ENCODE measurements at places on chromosomes 2 and 18. TPM values are rescaled to one million over a fixed set of nuclear protein-coding genes. Genes with fewer than 3 reads are reported as not detected.

DNA sequence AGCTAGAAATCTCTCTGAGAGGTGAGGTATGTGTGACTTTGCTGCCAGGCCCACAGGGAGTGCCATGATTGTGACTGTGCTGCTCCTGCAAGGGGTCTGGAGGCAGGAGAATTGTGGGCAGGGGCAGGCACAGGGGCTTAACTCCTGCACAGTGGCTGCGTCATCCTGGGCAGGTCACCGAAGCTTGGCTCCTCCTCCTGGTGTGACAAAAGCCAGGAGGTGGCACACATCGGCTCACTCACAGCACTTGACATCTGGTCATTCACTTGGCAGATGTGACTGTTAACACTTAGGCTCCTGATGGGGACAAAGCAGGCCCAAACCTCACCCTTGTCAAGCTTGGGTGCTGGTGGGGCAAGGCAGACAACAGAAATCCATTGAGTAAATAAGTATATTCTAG is 36.4 kb upstream of the GLI2 start:
- H3K36me3 ChIP-seq: no peaks in the 10 kb centered on the region
- H3K27ac ChIP-seq: no peak overlapping the region
- H3K4me1 ChIP-seq: peaks cover 31% of the 10 kb centered on the region
- no peak for DNase-seq
- H3K27me3 ChIP-seq: peaks cover 7% of the 10 kb centered on the region

DNA sequence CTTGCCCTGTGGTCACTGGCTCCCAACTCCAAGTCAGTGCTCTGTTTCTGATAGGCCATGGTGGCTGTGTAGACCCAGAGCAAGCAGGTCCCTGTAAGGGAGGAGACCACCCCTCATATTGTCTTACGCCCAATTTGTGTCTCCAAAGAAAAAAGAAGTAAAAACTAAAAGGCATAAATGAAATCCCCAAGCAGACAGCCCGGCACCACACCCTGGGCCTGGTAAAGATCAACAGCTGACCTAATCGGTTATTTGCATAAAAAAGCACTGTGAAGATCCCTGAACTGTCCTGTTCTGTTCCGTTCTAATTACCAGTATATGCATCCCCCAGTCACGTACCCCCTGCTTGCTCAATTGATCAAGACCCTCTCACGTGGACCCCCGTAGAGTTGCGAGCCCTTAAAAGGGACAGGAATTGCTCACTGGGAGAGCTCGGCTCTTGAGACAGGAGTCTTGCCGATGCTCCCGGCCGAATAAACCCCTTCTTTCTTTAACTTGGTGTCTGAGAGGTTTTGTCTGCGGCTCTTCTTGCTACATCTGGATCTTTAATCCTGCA is 364.1 kb upstream of the HS6ST1 start:
- no peak overlapping the region for H3K4me3 ChIP-seq
- no peaks in the 10 kb centered on the region for H3K4me1 ChIP-seq
- no peak for DNase-seq
- no peaks in the 10 kb centered on the region for H3K36me3 ChIP-seq

The ASXL3 gene
- 3.9 TPM for total RNA-seq

The ZCCHC2 gene
- total RNA-seq: 13.2 TPM

- H3K27me3 ChIP-seq: no peaks in the 10 kb centered on the region
- DNase-seq: no peak
- H3K4me1 ChIP-seq: peaks cover 15% of the 10 kb centered on the region
- H3K4me3 ChIP-seq: no peak overlapping the region
These were observed 310.3 kb upstream of the CYP26B1 start for GRCh38 chr2:72457801-72458516.

DNA sequence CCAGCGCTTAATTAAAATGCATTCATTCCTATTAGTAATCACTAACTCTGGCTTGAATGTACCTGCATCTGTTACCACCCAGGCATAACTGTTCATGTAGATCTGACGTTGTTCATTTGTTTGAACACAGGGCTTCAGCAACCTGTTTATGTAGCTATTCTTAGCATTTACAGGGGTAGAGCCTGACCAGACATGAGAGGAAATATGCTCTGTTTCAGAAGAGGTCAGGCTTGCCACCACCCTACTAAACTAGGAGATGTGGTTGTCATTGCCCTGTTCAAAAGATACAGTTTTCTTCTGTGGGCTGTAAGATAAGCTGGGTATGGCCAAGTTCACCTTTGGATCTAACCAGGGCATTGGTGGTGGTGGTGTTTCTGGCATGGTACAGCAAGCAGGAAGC is 8.8 kb downstream of the MGAT5 start:
- no peaks in the 10 kb centered on the region for H3K36me3 ChIP-seq
- DNase-seq: no peak
- peaks cover 28% of the 10 kb centered on the region for H3K4me1 ChIP-seq
- H3K4me3 ChIP-seq: no peak overlapping the region

The USP34 gene
- total RNA-seq: 104 TPM

DNA sequence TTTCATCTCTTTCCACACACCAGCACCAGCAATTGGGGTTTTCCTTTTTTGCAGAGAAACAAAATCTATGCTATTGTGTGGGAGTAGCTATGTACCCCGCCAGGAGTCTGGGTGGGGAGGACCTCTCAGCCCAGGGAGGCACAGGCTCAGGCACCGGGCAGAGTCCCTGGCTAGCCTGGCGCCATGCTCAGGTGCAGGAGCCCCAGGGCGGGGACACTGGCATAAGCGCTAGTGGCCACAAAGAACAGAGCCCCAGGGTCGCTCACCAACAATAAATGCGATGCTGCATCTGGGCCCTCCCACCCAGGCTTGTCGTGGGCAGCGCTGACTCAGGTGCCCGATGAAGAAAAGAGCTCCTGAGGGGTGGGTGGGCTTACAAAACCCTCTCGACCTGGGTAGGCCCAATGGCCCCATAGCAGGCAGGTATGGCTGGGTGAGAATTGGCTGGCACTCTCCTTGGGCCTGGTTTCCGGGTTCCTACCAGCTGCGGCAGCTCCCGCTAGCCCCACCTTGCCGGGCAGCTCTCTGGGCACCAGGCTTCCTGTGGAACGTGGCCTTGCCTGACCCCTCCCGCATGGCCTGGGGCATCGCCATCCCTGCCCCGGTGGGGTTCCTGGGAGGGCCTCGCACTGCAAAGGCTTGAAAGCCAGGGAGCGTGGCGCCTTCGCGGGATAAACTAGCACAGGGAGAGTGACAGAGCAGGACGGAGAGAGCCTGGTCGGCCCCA is 31.8 kb upstream of the COL6A3 start:
- no peaks in the 10 kb centered on the region for H3K27me3 ChIP-seq
- H3K36me3 ChIP-seq: peaks cover 1% of the 10 kb centered on the region
- peaks cover 29% of the 10 kb centered on the region for H3K4me1 ChIP-seq
- H3K4me3 ChIP-seq: no peak overlapping the region
- no peak for DNase-seq

The SERPINB3 gene
- total RNA-seq: not detected

GRCh38 chr18:47677952-47678351 is 252.5 kb downstream of the SMAD2 start:
- H3K27ac ChIP-seq: no peak overlapping the region
- H3K36me3 ChIP-seq: no peaks in the 10 kb centered on the region
- no peaks in the 10 kb centered on the region for H3K4me1 ChIP-seq
- no peak for DNase-seq
- peaks cover 5% of the 10 kb centered on the region for H3K27me3 ChIP-seq

The CABYR gene
- 9.8 TPM for total RNA-seq

- no peak for DNase-seq
- no peak overlapping the region for H3K27ac ChIP-seq
- H3K4me1 ChIP-seq: no peaks in the 10 kb centered on the region
- peaks cover 2% of the 10 kb centered on the region for H3K27me3 ChIP-seq
These were observed 34.4 kb upstream of the DARS1 start for GRCh38 chr2:136019825-136020224.

The TLX2 gene
- total RNA-seq: not detected

The VWA3B gene
- total RNA-seq: not detected

- DNase-seq: no peak
- H3K4me3 ChIP-seq: no peak overlapping the region
- H3K4me1 ChIP-seq: peaks cover 19% of the 10 kb centered on the region
- H3K36me3 ChIP-seq: peaks cover 2% of the 10 kb centered on the region
- H3K27ac ChIP-seq: no peak overlapping the region
These were observed 91.8 kb downstream of the TFCP2L1 start for GRCh38 chr2:121193185-121193584.

DNA sequence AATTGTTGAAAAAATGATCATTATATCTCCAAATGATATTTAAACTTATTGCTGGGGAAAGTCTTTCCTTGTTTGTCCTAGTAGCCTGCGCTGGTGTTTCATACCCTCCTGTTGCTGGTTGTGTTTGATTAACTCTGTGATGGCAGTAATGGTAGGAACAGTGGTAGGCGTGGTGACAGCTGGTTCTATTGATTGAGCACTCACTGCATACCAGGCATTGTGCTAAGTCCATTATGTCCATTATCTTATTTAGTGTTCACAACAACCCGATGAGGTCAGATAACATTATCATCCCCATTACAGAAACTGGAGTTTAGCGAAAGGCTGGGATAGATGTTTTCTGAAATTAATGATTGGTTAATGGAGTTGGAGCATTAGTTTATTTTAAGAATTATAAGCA is 77.8 kb upstream of the STON1 start:
- peaks cover 15% of the 10 kb centered on the region for H3K36me3 ChIP-seq
- no peaks in the 10 kb centered on the region for H3K27me3 ChIP-seq
- H3K4me1 ChIP-seq: peaks cover 25% of the 10 kb centered on the region
- H3K27ac ChIP-seq: no peak overlapping the region

GRCh38 chr2:218883491-218884490 is 3.1 kb downstream of the WNT10A start:
- H3K36me3 ChIP-seq: peaks cover 4% of the 10 kb centered on the region
- H3K4me1 ChIP-seq: peaks cover 5% of the 10 kb centered on the region
- peaks cover 60% of the 10 kb centered on the region for H3K27me3 ChIP-seq
- peak overlapping the region; percentile 41 for H3K4me3 ChIP-seq
- H3K27ac ChIP-seq: no peak overlapping the region
- DNase-seq: peak; percentile 73

GRCh38 chr2:175955136-175955535 is 46.9 kb downstream of the LNPK start:
- H3K27me3 ChIP-seq: no peaks in the 10 kb centered on the region
- no peak overlapping the region for H3K4me3 ChIP-seq
- no peak for DNase-seq

The SIX3 gene
- not detected for total RNA-seq

GRCh38 chr18:33641141-33641540 is 63.1 kb downstream of the ASXL3 start:
- H3K27ac ChIP-seq: no peak overlapping the region
- no peaks in the 10 kb centered on the region for H3K27me3 ChIP-seq
- no peaks in the 10 kb centered on the region for H3K36me3 ChIP-seq
- no peak overlapping the region for H3K4me3 ChIP-seq

DNA sequence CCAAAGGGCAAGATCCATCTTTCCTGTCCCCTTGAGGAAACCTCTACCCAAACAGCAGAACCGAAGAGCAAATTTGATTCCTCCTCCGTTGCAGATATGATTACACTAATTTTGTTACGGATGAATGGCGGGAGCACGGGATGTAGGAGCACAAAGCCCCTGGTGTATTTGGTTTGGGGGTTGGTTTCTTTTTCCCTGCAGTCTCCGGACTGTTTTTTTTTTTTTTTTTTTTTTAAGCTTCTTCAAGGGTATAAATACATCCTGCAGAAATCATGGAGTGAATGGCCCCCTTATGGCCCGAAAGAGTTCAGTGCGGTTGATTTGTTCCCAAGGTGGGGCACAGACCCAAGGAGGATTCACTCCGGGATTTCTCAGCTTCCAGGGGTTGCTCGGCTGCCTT is 135.3 kb upstream of the SH3BP4 start:
- peak overlapping the region; percentile 12 for H3K27ac ChIP-seq
- no peak for DNase-seq
- H3K4me3 ChIP-seq: no peak overlapping the region
- H3K36me3 ChIP-seq: no peaks in the 10 kb centered on the region

GRCh38 chr2:101311696-101312017 is 3.2 kb upstream of the RNF149 start:
- no peak overlapping the region for H3K27ac ChIP-seq

GRCh38 chr2:231360881-231361371 is 34.6 kb upstream of the B3GNT7 start:
- peaks cover 21% of the 10 kb centered on the region for H3K4me1 ChIP-seq
- H3K27me3 ChIP-seq: no peaks in the 10 kb centered on the region
- no peak for DNase-seq
- peaks cover 15% of the 10 kb centered on the region for H3K36me3 ChIP-seq

GRCh38 chr18:21099442-21099841 is 12.2 kb downstream of the ROCK1 start:
- H3K27ac ChIP-seq: no peak overlapping the region
- no peak overlapping the region for H3K4me3 ChIP-seq
- DNase-seq: no peak
- no peaks in the 10 kb centered on the region for H3K36me3 ChIP-seq
- peaks cover 56% of the 10 kb centered on the region for H3K4me1 ChIP-seq

The FAHD2B gene
- total RNA-seq: 23.2 TPM

- no peak for DNase-seq
- no peak overlapping the region for H3K4me3 ChIP-seq
- H3K27me3 ChIP-seq: peaks cover 9% of the 10 kb centered on the region
- H3K27ac ChIP-seq: no peak overlapping the region
- no peaks in the 10 kb centered on the region for H3K36me3 ChIP-seq
These were observed 193.7 kb downstream of the INO80D start for GRCh38 chr2:205892251-205892655.

DNA sequence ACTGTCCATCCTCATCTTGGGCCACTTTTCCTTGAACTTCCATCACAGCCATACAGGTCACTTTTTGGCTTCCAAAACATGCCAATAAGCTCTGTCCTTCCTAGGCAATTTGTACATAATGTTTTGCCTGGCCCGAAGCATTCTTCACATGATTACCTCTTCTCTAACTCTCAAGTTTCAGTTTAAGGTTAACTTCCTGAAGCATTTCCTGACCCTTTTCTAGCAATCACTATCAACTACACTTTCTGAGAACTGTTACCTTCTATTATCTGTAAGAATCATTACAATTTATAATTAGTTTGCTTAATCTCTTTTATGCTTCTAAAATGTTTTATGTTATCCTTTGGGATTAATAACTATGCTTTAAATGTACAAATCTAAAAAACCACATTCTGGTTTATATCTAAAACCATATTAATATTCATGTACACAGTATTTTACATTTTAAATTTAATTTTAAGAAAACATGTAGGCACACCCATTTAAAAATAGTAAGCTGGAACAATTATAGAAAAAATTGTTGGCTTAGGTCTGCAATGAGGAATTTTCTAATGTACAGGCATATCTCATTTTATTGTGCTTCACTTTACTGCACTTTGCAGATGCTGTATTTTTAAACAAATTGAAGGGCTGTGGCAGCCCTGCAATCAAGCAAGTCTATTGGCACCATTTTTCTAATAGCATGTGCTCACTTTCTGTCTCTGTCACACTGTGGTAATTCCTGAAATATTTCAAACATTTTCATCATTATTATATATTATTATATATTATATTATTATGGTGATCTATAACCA is 76.4 kb downstream of the C2orf74 start:
- no peak for DNase-seq
- H3K27ac ChIP-seq: no peak overlapping the region
- peaks cover 11% of the 10 kb centered on the region for H3K4me1 ChIP-seq

The PLGLB2 gene
- 6.5 TPM for total RNA-seq

The SULT1C4 gene
- total RNA-seq: 0.60 TPM

The SCN1A gene
- not detected for total RNA-seq

The ADD2 gene
- total RNA-seq: 0.15 TPM

The PTGR3 gene
- total RNA-seq: 8.9 TPM

Measured in chondrocyte (in vitro differentiated cells).